ENCODE measurements at places on chromosomes 5 and 9.

GRCh38 chr5:6557807-6558575 lies 74.9 kb downstream of the NSUN2 start:
- DNase-seq, result no peak

DNA sequence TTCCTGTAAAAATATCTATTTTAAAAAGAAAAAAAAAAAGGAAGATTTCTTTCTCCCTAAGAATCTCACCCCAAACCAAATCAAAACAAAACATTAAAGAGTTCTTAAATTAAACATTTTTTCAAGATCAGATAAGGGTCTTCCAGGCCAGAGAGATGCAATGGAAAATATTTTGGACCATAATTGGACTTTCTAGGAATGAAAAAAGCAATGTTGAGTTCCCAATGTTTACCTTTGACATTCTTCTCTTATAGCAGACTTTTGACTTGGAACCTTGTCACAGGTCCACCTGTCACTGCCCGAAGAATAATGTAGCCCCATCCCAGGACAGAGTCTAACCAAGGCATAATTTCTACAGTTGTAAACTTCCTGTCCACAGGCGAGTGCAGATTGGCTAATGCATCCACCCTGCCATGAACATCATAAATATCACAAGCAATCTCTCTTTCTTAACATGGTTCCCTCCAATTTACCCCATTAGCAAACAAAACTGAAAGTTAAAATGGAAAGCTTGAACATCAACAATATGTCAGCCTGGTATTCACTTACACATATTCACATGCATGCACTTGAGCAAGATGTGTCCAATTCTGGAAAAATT lies 121.7 kb upstream of the ZNF366 start:
- peak; percentile 53 for DNase-seq

DNA sequence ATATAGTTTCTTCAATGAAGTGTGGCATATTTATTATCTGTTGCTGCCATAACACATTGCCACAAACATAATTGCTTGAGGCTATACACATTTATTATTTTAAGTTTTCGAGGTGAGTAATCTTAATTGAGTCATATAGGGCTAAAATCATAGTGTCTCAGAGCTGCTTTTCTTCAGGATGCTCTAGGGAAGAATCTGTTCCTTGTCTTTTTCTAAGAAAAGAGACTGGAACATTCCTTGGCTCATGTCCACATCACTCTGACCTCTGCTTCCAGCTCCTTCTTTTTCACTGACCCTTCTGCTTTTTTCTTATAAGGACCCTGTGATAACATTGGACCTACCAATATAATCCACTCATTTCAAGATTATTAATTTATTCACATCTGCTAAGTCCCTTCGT lies 632.4 kb upstream of the TYRP1 start:
- DNase-seq, result no peak

- peak; percentile 92 for DNase-seq
Measured at GRCh38 chr5:159899067-159900049, 16.9 kb upstream of the ADRA1B start.

DNA sequence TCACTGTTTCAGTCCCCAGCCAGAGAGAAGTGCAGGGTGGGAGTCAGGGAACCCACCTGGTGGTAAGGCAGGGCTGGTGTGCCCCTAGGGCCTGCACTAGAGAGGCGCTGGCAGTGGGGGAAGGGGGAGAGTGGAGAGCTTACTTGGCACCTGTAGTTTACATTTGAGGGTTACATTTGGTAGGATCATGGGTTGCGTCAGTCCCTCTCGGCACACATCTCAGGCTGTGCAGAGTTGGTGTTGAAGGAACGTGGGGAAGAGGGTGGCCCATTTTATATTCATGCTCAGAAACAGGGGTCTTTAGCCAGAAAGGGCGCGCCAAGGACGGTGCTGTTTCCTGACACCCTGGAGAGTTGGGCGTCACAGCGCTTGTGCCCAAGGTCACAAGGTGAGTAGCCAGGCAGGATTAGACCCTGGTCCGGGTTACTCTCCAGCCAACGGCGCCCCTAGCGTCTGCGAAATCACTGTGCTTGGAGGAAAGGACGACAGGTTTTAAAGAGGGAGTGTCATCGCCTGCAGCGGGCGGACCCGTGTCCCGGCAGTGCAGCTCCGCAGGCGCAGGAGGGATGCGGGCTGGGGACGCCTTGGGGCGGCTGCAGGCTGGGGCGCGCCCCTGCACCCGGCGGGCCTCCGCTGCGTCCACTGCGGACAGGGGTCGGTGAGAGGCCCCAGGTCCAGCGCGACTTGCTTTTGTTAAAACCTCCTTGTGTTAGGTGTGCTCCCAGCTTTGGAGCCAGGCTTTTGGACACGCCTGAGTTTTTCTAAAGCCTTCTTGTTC lies 272.6 kb downstream of the FANCC start:
- peak; percentile 66 for DNase-seq

DNA sequence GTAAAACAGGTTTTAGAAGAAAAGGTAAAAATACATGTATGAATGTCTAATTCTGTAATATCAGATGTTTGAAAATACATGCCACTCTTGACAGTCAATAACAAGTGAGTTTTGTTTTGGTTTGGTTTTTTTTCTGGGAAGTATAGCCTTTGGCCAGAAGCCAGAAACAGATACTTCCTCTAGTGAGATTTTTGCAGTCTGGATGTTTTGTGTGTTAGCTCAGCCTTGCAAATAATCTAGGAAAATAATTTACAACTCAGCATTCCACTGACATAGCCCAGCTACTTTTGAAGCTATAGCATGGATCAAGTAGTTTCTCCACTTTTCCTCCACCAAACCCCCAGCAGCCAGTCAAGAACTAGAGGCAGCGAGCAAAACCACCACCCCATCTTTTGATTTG lies 56.7 kb downstream of the SLC1A1 start:
- DNase-seq, result peak; percentile 73

DNA sequence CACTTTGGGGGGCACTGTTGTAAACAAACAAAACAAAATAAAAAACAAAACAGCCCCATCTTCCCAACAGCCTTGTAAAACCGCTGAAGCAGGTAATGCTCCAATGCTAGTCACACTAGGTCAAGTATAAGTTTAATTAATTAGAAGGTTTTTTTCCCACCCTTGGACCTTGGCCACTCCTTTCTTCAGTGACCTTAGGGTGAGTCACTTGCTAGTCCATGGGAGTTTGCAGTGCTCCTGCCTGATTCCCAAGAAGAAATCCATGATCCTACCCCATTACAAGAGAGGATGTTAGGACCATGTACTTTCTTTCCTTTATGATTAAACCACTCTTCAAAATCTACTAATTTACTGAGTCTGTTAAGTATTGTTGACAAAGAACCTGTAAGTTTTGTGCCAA lies 192.2 kb upstream of the CDKN2B start:
- no peak for DNase-seq

GRCh38 chr9:104374711-104375110 lies 129.4 kb upstream of the OR13F1 start:
- no peak for DNase-seq

DNA sequence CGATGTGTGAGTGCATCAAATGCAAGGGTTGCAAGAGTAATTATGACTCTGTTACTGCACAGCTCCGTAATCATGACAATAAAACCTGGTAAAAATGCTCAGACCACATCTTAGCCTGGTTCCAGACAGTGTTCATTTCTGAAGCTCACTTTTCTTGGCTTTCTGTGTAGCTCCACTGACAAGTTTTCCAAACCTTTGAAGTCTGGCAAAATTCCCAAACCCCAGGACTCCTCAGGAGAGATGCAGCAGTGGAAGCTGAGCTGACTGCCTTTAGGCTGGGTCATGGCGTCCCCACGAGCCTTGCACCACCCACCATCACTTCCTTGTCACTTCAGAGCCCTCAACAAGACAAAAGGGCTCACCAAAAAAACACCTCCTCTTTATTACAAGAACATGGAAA lies 131.6 kb upstream of the TAS2R1 start:
- peak; percentile 35 for DNase-seq

DNA sequence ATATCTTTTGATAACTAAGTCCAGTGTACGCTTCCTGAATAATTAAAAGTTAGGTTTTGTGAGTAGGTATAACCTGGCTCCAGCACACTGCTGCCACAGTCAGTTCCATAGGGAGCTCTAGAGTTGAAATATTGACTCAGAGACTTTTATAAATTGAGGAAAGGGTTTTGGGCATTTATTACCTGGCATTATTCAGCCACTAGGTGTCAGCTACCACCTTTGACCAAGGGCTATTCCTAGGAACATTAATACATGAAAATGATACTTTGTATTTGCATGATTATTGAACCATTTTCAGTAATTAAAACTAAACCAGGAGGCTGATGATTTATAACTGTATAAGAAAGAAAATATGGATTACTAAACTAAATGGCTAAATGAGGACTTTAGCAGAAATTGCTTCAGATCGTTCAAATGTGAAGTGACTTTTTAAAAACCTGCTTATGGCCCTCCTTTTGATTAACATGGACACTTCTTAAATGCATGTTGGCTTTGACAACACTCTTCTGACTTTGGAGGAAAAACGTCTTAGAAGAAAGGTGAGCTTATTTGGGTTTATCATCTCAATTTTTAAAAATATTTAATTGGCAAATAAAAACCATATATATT lies 83.0 kb downstream of the SMC2 start:
- peak; percentile 2 for DNase-seq

DNA sequence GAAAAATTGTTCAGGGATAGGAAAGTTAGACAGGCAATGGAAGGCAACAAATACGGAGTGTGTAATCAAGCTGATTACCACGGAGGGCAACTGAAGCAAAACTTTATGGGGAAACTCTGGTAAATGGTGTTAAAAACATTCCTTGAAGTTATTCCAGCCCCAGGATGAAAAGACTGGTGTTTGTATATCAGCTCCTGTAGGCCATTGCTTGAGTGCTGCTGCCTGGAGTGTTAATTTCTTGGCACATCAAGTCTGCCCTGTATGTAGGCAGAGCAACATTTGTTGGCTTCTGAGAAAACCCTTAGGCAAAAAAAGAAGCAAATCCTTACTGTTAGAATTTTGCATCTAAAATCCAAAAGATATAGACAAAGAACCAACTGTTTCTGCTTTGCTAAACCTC lies 686.5 kb upstream of the ACO1 start:
- no peak for DNase-seq

- no peak for DNase-seq
Measured at GRCh38 chr9:2987679-2988078, 143.8 kb upstream of the PUM3 start.

GRCh38 chr5:149938791-149939358 lies 5.7 kb downstream of the PDE6A start:
- peak; percentile 89 for DNase-seq

- DNase-seq, result no peak
Measured at GRCh38 chr9:133811471-133811870, 73.3 kb upstream of the SARDH start.

- no peak for DNase-seq
Measured at GRCh38 chr5:3546028-3546427, 49.6 kb upstream of the IRX1 start.

DNA sequence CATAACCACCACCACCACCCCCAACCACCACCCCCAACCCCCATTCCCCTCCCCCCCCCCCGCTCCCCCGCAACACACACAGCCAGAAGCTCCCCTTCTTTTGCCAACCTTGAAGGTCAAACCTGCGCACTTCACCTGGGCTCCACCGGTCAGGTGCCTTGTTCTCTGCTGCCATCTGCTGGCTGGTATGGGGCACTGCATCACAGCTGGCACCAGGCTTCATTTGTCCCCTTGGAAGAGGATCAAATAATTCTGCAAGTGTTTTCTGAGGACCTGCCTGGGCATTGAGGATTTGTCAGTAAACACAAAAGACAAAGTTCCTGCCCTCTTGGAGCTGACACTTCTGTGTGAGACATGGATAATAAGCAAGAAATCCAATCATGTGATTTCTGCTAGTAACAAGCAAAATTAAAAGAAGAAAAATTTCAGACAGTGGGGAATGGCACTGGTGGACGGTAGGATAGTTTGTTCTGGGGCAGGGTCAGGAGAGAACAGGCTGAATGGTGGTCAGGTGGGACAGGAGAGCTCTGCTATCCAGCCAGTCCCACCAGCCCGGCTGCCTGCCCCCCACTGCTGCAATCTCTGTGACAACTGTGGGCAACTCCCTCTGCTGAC lies 55.6 kb upstream of the LMX1B start:
- DNase-seq, result peak; percentile 50

DNA sequence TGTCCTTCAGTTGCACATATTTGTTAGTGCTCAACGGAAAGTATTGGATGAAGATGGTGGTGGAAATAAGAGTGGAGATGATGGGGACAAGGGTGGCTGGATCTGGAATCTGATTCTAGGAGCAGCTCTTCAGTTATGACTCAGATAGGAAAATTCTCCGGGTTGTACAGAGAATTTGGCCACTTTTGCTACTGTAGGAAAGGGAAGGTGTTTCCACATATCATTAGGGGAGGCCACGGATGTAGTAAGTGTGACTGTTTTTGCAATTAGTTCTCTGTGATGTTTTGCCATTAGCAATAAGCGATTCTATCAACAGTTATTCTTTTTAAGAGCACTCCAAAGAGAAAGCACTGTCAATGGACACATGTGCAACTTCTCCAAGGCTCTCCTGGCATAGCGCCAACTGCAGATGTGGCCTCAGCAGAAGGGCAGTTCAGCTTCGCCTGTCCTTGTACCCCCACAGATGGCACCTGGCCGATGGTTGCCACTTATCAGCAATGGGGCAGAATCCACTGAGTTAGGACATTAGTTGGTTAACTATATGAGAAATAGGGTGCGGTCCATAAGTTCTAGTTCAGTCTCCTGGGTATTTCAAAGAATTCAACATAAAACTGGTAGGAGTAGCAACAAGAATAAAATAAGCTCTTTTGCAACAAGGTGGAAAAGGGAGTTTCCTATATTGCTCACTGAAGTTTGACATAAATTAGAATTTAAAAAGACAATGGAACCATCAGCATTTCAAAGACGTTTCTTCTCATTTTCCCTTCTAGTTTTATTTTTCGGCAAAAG lies 96.3 kb downstream of the ARSB start:
- no peak for DNase-seq

DNA sequence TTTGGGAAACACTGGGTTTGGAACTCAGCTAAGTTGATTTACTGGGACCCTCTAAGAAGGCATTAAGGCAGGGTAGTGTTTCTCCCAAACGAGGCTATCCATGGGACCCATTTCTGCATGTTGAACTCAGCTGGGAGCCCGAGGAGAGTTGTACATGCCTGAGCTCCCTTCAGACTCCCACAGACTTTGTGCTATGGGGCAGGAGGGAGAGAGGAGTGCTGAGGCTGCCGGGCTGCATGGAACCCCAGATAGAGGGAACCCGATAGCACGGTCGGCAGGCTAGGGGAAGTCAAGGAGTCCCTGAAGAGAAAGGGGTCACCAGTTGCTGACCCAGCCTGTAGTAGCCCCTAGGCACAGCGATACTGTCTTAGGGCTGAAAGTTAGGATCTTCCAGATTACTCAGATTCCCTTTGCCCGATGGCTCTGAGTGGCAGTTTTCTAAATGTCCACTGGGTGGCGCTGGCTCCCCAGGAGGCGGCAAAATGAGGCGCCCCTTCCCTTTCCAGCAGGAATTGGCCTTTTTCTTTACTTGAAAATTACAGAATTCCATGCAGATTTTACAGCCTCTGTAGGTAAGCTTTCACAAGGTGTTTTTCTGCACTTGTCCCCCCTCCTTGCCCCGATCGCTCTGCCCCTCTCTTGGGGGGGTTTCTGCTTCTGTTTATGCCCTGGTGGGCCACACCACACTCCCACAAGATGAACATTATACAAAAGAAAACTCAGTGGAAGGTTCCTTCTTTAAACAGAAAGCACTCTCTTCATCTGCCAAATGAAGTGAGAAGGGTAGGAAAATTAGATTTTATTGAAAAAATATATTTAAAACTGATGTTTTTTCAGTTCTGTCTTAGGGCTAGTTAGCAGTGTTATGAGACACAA lies 17.8 kb downstream of the NANS start:
- DNase-seq, result peak; percentile 68
